Effector memory CD8-positive, alpha-beta T cell (primary cell): ENCODE measurements at places on chromosomes 7 and 10.

GRCh38 chr10:132724446-132724845 is 61.5 kb downstream of the NKX6-2 start:
- DNase-seq = no peak

GRCh38 chr10:58152673-58153263 is 114.9 kb downstream of the IPMK start:
- no peak for DNase-seq

DNA sequence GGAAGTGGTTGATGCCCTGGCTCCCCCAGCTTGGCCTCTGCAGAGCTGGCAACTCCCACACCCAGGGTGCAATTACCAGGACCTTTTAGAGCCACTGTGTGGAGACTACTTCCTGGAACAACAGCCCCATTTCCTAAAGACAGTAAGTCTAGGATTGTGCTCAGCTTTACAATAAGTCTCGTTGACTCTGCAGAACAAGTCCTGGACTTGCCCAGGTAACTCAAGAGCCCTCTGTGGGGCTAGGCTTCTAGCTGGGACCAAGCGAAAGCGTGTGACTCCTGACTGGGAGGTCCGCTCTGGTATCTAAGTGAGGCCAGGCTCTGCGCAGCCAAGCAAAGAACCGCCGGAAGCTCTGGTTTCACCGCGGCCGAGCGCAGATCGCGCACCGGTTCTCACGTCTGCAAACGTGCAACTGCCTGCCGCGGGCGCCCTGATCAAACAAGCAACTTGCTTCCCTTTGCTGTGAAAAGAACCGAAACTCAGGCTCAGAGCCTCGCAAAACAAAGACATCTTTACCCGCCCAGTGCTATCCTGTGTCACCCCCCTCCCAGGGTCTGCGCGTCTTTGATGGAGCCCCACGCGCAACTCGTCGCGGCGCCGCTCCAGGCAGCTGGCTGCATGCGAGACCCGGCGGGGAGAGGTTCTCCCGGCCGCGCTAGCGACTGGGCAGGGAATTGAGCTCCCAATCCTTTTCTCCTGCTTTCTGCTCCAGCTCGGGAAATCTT is 4.4 kb upstream of the PDLIM1 start:
- DNase-seq = peak; percentile 43

DNA sequence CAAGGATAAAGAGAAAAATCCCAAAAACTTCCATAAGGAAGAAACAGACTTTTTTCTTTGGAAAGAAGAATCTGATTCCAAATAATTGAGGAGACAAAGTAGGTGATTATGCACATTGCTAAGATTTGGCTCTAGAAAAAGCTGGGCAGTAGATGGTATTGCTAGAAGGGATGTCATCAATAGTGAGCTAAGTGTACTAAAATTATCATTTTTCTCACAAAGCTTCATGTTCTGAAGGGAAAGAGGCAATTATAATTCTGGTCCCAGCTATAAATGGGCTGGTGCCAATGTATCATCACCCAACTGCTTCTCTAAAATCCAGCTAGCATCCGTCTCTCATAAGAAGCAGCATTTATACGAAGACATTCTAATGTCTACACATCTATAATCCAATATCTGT is 23.9 kb downstream of the STEAP1 start:
- DNase-seq = no peak

DNA sequence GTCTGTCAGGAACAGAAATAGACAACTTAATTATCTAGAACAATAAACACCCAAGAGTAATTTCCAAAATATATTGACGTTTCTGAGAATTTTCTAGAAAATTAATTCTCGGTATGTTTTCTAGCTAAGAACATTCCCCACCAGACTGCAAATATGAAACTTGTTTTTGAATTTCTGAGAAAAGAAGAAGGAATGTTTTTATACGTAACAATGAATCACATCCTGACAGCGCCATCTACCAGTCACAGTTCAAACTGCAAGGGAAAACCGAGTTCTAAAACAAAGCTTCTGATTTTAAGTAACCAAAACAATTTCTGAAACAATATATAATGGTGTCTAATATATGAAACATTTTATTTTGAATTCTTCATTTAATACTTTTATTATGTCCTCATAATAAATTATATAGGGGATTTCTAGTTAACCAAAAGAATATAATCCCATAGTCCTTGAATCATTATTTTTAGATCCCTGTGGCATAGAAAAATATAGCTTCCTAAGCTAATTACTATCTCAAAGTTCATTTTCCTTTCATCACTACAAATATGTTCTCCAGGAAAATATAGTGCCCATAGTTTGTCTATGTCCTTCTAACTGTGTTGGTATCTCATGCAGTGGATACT is 34.5 kb upstream of the MEOX2 start:
- DNase-seq = no peak

GRCh38 chr10:8211631-8212030 is 157.1 kb downstream of the GATA3 start:
- DNase-seq = no peak

- DNase-seq = no peak
Measured at GRCh38 chr7:136294977-136295376, 317.8 kb upstream of the MTPN start.

- DNase-seq = peak; percentile 22
Measured at GRCh38 chr10:3774814-3775695, 10.0 kb downstream of the KLF6 start.

DNA sequence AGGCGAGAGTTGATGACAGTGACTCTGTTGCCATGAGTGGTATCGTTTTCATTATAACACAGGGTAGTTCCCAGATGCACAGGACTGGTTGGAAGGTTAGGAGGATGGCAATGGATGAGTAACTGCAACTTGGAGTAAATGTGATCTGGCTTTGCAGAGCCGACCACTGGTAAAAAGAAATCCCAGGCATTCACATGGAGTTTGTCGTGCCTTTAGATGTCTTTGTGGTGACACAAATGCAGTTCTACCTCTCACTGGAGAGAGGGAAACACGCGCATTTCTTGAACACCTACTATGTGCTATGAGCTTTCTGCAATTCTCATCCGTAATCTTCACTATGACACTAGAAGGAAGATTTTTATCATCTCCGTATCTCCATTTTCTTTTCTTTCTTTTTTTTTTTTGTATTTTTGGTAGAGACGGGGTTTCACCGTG is 1.7 kb upstream of the MNX1 start:
- DNase-seq = no peak

GRCh38 chr10:61828788-61829187 is 72.7 kb upstream of the ARID5B start:
- DNase-seq = no peak

GRCh38 chr7:104127204-104127603 is 80.6 kb downstream of the ORC5 start:
- DNase-seq = no peak

DNA sequence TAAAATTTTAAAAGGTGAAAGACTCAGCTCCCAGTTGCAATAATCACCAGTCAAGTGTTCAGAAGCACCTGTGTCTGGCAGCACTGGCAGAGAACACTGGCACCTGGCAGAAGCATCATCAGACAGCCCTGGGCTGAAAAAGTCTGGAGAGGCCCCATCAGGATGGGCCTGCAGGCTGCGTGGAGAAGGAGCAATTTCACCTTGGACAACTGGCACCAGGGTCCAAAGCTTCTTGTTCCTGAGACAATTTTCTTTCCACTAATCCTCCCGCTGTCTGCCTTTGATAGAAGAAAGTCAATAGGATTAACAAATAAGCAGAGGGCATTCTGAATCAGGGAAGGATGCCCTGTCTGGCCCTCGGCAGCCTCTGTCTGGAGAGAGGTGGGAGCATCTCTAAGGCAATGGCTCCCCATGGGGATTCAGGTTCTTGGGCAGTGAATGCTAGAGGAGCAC is 6.5 kb downstream of the COBL start:
- DNase-seq = no peak

DNA sequence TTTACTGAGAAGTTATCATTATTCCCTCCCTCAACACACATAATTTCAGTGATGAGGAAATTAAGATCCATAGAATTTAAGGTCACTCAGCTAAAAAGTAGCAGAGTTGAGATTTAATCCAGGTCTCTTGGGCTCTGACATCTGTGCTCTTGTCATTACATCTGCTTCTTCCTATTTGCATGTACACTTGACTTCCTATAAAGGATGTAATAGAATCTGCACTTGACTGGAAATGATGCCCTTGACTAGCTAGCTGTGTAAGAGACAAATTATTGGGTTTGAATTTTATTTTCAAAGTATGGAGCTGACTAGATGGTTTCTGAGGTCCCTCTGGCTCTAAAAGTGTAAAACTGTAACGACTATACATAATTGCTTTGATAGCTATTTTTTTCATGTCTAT is 59.5 kb downstream of the AGK start:
- DNase-seq = no peak

DNA sequence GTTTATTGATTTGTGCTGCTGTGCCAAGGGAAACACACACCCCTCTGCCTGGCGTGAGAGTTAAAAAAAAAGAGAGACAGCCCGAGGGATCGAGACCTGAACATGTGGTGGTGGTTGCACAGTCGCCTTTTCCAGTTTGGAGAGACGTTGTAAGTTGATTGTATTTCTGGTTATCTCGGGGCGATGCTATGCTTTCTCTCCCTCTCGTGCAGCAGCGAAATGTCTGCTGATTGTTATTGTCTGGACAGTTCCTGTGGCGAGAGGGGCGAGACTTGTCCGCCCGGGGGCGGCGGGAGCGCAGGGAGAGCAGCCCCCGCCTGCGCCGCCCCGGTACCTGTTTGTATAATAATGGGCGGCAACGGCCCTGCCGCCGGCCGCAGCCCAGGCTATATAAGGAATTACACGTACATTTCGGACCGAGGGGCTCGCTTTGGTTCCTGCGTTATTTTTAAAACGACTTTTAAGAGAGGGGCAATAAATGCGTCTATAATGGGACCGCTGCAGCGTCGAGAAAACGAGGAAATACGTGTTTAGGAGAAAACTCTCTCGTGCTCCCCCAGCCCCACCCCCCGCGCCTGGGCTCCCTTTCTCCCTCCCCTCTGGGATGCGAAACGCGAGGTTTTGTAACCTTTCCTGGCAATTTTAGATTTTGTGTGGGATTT is 1.7 kb downstream of the ZEB1 start:
- DNase-seq = peak; percentile 1

GRCh38 chr7:100825751-100826513 is 1.4 kb downstream of the EPHB4 start:
- DNase-seq = no peak

GRCh38 chr7:4612939-4613841 is 68.9 kb upstream of the FOXK1 start:
- no peak for DNase-seq
